ENCODE measurements at places on chromosomes 1 and 21.

DNA sequence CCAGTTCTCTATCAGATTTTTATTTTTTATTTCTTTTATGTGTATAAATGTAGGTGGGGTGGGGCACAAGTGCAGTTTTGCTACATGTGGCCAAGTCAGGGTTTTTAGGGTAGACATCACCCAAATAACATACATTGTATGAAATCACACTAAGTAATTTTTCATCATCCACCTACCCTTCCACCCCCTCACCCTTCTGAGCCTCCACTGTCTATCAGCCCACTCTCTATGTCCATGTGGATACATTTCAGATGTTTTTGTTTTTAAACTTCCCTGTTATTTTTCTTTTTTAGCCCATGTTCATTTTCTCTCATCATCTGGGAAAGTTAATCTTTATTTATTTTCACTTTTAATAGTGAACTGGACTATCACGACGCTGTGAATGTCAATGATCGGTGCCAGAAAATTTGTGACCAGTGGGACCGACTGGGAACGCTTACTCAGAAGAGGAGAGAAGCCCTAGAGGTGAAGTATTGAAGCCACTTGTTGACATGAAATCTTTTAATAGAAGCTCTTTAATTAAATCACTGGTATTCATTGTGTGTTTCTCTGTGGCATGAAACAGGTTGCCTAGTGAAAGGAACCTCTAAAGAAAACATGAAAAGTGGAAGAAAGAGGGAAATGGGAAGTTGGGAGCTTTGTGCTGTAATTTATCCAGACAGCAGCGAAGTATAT lies 47.6 kb upstream of the MTR start:
- no peak for DNase-seq

- DNase-seq, result no peak
Observed at GRCh38 chr21:29501451-29501850, 202.7 kb downstream of the BACH1 start.

DNA sequence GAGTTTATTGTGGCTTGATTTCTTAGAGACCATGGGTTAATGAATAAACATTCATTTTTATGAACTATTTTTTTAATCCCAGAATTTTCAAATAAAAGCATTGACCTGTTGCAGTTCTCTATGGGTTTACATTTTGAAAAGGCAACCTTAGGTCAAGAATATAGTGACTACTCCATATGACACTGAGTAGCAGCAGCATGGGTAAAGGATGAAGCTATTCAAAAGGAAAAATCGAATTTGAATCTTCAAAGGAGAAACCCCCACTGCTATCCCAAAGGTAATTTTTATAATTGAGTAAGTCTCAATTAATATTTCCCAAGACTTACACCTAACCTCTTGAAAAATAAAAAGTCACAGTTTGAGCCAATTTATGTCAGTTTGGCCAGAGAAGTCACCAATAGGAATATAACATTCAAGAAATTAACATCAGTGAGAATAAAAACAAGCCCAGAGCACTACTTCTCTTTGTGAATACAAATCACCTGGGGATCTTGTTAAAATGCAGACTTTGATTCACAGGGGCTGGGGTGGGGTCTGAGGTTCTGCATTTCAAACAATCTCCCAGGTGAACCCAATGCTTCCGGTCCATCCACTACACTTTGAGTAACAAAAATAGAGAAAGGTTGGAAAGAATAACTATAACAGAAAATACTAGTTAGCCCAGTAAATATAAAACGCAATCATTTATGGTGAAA lies 39.8 kb downstream of the USP1 start:
- no peak for DNase-seq

GRCh38 chr1:36764798-36765197 lies 269.5 kb downstream of the GRIK3 start:
- no peak for DNase-seq

DNA sequence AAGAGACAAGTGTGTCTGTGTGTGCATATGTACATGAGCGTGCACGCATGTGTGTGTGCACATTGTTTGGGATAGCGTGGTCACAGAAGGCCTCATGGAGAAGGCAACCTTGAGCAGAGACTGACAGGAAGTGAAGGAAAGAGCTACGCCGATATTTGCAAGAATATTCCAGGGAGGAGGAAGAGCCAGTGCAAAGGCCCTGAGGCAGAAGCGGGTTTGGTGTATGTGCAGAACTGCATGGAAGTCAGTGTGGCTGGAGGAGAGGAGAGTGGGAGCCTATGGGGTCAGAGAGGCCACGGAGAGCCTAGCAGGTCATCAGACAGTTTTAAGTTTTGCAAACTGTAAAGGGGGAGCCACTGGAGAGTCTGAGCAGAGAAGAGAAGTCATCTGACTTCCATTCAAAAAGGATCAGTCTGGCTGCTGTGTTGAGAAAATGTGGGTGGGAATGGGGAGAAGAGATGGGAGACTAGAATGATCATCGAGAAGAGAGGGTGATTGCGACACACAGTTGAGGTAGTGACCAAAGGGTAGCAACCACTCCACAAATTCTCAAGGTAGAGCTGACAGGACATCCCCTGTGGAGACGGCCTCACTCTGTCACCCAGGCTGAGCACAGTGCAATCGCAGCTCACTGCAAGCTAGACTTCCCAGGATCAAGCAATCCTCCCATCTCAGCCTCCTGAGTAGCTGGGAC lies 3.9 kb downstream of the CELA2B start:
- no peak for DNase-seq

All from CD4-positive, alpha-beta T cell treated with Interleukin-4 for 1 hour (primary cell).